H4 (cell line): ENCODE measurements at places on chromosomes 6 and 20. TPM values are rescaled to one million over a fixed set of nuclear protein-coding genes. Genes with fewer than 3 reads are reported as not detected.

- no peak for DNase-seq
These were observed 64.0 kb downstream of the MAP3K5 start for GRCh38 chr6:136728033-136728939.

DNA sequence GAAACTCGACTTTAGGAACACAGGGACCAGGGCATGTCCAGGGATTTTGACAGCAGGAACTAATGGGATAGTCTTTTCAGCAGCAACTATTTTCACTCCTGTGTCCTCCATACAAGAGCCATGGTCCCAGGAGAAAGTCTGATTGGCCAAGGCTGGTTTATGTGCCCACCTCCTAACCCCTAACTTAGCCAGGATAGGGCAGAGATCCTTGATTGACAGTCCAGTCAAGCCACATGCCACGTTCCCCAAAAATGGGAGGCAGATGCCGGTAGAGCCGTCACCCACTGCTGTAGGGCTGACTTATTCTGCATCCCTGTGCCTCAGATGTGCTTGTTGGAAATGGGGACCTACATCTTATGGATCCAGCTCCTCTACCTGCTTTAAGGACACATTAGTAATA is 22.3 kb downstream of the SLC2A10 start:
- no peak for DNase-seq

DNA sequence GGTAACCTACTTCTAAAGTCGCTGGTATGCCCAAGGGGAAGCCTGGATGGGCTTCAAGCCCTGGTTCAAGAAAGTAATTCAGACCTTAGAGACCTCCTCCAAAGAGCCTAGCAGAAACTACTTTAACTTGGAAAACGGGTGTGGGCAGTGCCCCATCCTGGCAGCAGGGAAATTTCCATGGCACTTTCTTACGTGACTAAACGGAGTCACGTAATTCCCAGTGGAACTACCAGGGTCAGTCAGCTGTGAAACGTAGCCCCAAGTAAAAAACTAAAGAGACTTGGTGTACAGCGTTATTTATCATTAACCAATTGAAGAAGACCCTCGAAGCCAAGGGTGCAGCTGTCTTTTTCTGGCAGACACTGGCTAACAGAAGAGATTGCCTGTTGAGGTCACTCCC is 114.0 kb downstream of the RCAN2 start:
- no peak for DNase-seq

- DNase-seq: no peak
These were observed 476.8 kb upstream of the SOX4 start for GRCh38 chr6:21116736-21117135.

DNA sequence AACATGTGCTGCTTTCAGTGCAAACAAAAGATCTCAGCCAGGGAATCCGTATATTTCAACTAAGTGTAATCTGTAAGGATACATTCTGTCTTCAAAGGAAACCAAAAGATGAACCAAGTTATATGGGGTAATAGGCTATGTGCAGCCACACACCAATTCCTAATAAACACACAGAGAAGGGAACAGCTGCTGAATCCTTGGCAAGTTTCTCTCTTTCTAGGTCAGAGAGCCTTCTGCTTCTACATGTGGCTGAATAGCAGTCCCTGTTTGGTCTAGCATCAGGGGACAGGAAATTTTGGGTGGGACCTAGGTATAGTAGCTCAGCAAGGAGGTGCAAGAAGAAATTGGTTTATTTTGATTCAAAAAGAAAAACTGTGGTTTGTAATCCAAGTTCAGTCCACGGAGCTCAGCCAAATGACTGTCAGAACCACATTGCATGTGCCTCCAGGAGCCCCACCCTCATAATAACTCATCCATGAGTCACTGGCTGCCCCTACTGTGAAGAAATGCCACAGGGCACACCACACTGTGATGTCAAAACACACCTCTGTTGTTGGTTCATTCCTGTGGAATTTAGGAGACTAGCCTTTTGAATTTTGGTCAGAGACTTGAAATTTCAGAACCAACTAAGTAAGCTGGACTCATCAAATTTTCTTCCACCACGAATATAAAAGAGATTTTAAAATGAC is 21.1 kb downstream of the SPTLC3 start:
- peak; percentile 95 for DNase-seq

GRCh38 chr6:89321131-89321970 is 6.3 kb upstream of the GABRR2 start:
- no peak for DNase-seq

GRCh38 chr6:100235631-100236030 is 229.1 kb downstream of the SIM1 start:
- no peak for DNase-seq

GRCh38 chr6:91081452-91082067 is 494.7 kb upstream of the MAP3K7 start:
- peak; percentile 50 for DNase-seq

NKX2-4 gene
- 1.1 and 1.8 TPM in 2 replicates for total RNA-seq

ARFGEF3 gene
- total RNA-seq: 0.10 and 0.23 TPM in 2 replicates

PDYN gene
- total RNA-seq: not detected in 2 replicates

CST7 gene
- 0.94 and 1.1 TPM in 2 replicates for total RNA-seq

STK38 gene
- 14.7 and 21.9 TPM in 2 replicates for total RNA-seq

TNXB gene
- 0.06 and 0.29 TPM in 2 replicates for total RNA-seq

NKAPL gene
- not detected in 2 replicates for total RNA-seq

MATN4 gene
- not detected in 2 replicates for total RNA-seq

ABHD16B gene
- total RNA-seq: not detected in 2 replicates

PDE10A gene
- total RNA-seq: 2.1 and 3.1 TPM in 2 replicates

SLC2A10 gene
- 3.2 and 3.9 TPM in 2 replicates for total RNA-seq

ANGPT4 gene
- total RNA-seq: 0.53 and 1.3 TPM in 2 replicates
